ENCODE measurements at places on chromosomes 3 and 15.

- peak; percentile 72 for DNase-seq
Observed at GRCh38 chr3:177772908-177773557, 575.8 kb upstream of the TBL1XR1 start.

- no peak for DNase-seq
Observed at GRCh38 chr3:197465996-197466549, 89.7 kb downstream of the BDH1 start.

- DNase-seq, result no peak
Observed at GRCh38 chr3:36124118-36124796, 256.0 kb upstream of the STAC start.

DNA sequence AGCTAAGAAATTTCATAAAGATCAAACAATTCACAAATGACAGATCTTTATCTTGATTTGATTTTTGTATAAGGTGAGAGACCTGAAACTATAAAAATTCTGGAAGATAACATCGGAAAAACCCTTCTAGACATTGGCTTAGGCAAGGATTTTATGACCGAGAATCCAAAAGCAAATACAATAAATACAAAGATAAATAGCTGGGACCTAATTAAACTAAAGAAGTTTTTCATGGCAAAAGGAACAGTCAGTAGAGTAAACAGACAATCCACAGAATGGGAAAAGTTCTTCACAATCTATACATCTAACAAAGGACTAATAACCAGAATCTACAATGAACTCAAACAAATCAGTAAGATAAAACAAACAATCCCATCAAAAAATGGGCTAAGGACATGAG, 116.9 kb upstream of the BCHE start:
- no peak for DNase-seq

GRCh38 chr15:49927189-49927861, 191.7 kb downstream of the ATP8B4 start:
- no peak for DNase-seq

DNA sequence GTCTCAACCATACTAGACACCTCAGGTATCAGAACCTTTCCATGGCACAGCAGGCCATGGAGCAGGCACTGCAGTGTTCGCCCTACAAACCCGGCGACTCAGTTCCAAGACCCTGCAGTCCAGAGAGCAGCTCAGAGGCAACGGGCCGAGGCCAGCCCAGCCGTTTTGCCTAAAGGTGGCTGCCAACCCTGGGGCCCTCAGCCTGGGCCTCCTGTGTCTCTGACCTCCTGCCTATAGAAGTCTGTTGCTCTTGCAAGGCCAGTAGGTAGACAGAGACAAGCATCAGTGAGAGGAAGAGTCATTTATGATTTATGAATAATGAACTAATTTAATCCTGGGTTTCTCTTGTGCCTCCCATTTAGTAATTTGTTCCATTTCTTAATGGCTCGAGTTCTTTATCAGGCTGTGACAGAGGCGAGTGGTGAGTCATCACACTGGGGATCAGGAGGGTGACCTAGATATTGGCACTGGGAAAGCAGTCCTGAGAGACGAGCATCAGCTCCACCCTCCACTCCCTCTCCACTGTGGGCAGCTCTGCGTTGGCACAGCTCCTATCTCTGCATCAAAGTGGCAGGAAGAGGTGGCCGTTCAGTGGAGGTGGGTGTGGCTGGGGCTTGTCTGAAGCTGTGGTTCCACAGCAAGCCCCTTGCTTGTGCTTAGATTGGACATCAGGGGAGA, 79.8 kb downstream of the ABHD5 start:
- peak; percentile 27 for DNase-seq

- no peak for DNase-seq
Observed at GRCh38 chr3:102374863-102375634, 59.8 kb upstream of the ZPLD1 start.

DNA sequence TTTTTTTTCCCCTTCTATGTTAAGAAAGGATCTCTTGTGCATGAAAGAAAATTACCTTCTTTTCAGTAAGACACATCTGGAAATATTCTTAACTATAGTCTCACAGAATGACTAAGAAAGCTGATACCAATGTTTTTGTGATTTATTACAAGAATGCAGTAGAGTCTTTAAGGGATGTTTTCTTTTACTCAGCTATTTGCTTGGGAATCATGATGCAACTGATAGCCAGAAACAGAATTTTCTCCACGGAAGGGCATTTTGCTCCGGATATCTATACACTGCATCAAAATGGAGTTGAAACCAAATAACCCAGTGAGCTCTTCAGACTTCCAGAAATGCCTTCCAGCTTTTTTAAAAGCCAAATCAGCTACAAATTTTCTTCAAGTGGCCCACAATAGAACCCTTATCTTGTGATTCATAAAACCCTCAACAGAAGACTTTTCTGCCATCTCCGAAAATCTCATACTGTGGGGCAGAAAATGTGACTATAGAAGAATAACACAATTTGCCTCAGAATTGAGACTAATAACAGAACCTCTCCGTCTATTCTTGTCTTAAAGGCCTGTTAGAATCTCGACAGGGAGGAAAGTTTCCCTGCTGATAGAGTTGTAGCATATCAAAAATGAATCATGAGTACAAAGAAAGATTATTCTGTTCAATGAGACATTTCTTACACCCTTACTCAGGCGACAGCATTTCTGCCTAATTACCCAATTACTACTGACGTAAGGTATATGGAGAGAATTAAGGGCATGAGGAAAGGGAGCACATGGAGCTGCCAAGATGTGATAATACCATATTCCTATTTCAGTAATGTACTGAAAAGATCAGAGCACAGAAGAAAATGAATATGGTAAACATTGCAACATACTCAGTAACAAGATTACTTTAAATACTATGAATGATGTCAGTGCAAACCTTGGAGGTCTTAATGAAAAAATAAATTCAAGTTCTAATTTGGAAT, 900.1 kb downstream of the ROBO1 start:
- no peak for DNase-seq

DNA sequence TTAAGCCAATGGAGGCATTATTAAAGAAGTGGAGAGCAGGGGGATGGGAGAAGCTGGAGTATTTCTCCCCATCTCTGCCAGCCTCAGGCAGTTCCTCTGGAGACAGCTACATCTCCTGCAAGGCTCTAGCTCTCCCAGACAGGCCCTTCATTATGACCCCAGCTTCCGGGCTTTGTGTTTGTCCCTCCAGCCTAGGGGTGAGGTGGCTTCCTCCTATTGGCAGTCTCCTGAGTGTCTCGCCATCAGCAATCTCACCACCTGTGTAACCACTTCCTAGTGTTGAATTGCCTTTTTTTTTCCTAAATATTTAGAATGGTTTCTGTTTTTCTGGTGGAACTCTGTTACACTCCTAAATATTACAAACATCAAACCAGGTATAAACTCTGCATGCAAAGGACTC, 122.3 kb downstream of the FAM174B start:
- DNase-seq, result no peak

- DNase-seq, result no peak
Observed at GRCh38 chr3:100060685-100061484, 53.4 kb downstream of the FILIP1L start.

DNA sequence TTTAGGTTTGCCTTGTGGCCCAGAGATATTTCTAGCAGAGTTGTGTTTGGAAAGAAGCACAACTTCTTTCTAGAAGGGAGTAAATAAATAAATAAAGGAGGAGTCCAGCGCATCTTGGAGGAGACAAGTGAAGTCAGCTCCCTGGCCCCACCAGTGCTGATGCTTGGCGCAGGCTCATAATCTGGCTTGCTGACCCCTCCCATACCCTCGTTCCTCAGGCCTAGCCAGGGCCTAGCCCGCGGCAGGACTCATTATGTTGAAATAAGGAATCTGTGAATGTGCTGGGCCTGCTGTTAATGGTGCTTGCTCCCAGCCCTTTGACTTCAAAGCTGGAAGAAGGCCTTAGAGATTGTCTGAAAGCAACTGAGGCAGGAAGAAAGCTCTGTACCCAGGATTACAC, 3.1 kb downstream of the ZNF710 start:
- no peak for DNase-seq

DNA sequence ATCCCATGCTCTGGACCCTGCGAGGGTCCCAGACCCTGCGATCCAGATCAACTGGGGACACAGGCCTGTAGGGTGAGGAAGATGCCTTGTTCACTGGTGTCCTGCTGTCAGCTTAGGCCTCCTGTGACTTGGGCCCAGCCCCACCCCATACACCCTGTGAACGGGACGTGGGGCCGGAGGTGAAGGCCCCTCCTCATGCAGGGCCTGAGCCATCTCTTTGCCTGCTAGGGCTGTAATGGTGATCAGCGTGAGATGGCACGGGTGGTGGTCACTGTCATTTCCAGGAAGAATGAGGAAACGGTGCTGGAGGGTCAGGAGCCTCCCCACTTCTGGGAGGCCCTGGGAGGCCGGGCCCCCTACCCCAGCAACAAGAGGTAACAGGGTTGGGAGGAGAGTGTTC, 12.4 kb downstream of the VILL start:
- no peak for DNase-seq

- DNase-seq, result no peak
Observed at GRCh38 chr3:148879256-148879655, 14.2 kb downstream of the CPA3 start.

DNA sequence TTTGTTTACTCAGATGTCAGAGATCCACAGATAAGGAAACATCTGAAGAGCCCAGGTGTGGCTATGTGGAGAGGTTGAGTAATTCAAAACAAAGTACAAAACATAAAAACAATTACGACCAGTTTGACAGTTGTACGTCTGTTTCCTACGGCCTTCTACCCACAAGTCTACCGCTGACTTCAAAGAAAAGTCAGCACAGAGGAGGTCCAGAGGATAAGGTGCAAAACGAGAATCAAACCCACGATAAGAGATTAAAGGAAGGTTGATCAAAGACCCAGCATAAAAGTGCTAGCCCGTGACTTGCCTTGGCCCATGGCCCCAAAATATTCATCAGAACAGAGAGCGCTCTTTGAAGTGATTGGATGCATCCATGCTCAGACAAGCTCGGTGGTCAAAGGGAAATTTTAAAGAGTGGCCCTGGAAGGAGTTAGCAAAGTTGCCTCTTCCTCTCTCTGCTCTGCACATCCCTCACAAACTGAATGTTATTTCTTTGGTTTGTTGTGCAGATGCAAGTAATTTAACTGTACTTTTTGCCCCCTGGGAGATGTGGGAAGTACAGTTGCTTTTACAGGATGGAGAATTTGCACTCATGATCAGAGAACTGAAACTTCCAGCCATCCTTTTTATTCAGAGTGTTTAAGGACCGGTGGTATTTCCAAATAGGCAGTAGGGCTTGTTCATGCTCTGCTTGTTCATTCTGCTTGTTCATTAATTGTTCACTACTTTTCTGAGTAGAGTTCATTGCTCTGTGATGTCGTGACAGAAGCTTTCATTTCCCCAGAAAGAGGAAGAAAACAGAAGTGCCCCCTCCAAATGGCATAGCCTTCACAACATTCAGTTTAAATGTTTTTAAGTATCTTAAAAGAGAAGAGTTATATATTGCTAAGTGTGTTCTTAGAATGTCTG, 31.1 kb downstream of the MME start:
- DNase-seq, result no peak

GRCh38 chr3:134627831-134628230, 23.0 kb downstream of the KY start:
- no peak for DNase-seq

DNA sequence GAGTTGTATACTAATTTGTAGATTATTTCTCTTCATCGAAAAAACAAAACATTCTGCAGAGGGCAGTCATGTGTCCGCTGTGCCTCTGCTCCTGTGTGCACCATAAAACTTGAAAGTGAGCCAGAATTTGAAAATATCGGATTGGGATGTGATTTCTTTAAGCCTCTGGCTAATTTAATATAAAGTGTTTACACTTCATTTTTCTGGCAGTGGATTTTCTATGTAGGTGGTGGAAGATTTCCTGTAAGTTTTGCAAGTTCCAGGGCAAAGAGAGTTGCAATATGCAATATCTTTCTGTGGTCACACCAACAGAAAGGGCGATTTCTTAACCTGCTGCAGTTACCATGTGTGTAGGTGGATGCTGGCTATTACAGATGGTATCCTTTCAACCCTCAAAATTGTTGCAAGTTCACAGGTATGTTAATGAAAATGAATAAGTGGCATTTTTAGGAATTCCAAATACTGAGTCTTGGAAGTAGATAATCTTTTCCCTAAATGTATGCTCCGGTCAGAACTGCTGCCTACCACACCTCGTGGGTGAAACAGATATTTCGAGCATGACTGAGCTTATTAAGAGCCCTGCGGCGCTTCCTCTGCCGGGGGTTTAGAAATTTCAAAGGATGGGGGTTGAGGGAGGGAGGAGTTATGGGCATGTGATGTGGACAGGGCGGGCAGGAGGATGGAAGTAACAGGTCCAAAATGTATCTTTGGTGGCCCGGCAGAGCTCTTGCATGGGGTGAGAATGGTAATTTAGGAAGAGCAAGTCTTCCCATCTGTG, 134.0 kb downstream of the PGPEP1L start:
- DNase-seq, result peak; percentile 10

- no peak for DNase-seq
Observed at GRCh38 chr15:52558196-52558595, 10.6 kb downstream of the ARPP19 start.

GRCh38 chr3:16132190-16132589, 42.3 kb upstream of the GALNT15 start:
- no peak for DNase-seq

DNA sequence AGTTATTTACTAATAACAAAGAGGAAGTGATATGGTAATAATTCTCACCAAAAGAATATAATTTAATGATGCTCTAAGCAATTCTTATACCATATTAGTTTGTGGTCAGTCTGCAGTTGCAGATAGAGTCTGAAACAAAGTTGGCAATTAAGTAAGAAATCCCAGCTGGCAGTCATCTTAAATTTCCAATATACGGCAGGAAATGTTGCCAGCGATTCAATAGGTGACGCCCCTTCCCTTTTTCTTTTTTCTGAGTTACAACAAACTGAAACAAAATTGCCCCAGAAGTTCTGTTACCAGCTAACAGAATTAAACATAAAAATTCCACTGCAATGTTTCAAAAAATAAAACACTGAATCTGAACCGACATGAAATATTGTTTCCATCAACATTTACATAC, 26.7 kb downstream of the LRRFIP2 start:
- DNase-seq, result no peak

Measured in DMS79 treated with DMSO at 0.1 percent for 48 hours (cell line).